ENCODE measurements at places on chromosomes 12 and 14.

GRCh38 chr14:93104961-93105360 is 10.8 kb downstream of the ITPK1 start:
- DNase-seq = no peak

DNA sequence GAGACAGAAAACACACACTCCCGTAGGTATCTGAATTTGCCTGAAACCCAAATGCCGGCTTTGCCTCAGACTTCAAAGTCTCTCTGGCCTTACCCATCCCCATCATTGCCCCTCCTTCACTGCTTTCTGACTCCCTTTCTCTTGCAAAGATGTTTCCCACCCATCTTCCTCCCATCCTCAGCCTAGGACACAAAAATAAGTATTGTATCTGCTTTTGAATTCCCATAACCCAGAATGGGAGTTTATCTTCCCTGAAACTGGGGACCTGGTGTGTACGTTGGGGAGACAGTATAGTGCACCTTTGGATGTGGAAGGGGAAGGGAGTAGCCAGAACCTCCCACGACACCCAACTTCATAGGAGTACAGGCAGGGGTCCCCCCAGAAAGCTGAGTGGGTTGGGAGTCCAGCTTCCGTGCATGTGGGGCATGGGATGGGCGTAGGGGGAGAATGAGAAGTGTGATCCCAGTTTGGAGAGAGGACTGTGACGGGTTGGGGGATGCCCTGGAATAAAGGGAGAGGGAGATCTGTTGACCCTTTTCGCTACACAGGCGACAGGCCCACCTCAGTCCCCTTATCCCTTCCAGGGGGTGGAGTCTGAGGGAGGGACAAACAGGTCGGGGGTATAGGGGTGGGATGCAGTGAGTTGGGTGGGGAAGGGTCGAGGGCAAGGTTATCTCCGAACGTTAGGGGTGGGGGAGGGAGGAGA is 488 bp upstream of the KIF5A start:
- no peak for DNase-seq

GRCh38 chr12:38930990-38931389 is 25.6 kb upstream of the CPNE8 start:
- no peak for DNase-seq

GRCh38 chr12:132044661-132045412 is 95.1 kb downstream of the EP400 start:
- DNase-seq = no peak

DNA sequence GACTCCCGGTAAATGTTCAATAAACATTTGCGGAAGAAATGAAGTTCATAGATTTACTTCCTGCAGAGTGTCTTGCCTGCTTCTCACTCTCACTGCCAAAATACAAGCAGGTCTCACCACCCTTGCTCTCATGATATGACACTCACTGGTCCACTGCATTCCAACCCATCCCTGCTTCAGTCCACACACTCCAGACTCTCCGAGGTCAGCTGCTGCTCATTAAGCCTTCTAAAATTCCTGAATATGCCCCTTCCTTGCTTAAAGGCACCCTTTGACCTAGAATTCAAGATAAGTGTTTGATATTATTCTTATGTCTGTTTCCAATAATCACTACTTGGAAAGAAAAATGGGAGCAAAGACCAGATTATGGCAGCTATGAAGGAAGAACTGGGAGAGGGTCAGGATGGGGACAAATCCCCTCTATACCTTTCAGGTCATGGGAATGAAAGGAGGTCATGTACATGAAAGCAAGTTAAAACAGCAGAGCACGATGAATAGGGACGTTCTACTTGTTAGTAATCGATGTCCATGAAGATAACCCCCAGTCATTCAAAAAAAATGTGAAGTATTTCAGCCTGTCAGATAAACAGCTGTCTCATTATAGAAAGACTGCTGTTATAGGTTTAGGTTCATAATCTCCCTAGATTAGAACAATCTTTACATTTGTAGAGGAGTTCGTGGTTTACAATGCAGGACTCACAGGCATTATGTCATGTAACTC is 10.5 kb upstream of the NID2 start:
- no peak for DNase-seq

DNA sequence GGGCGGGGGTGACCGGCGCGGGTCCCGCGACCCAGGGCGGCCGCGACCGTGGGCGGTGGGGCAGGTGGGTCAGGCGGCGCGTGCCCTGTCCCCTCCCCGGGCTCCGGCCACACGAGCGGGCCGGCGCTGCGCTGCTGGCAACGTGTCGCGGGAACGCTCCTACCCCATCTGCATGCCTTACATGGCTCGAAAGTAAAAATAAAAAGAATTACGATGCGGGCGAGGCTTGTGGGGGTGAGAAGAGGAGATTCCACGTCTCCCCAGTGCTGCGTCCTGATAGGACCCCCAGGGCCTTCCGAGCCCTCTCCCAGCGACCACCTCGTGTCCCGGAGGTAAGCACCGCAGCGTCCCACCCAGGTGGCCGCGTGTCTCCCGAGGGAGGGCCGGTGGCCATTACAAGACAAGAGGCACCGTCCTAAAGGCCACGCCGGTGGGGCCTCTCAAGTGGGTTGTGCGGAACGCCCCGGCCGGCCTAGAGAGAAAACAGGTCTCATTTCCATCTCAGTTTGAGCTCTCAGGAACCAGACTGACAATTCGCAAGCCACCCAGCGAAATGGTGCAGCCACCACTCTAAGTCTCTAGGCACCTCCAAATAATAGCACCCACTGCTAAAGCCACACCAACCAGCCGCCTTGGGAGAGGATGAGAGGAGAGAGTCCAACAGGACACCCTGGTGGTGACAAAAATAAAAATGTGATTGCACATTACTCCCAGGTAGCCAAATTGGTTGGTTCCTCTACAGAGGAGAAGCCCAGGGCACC is 612 bp upstream of the FOXN3 start:
- DNase-seq = no peak

- DNase-seq = no peak
Measured at GRCh38 chr12:4530982-4531586, 7.6 kb upstream of the RAD51AP1 start.

DNA sequence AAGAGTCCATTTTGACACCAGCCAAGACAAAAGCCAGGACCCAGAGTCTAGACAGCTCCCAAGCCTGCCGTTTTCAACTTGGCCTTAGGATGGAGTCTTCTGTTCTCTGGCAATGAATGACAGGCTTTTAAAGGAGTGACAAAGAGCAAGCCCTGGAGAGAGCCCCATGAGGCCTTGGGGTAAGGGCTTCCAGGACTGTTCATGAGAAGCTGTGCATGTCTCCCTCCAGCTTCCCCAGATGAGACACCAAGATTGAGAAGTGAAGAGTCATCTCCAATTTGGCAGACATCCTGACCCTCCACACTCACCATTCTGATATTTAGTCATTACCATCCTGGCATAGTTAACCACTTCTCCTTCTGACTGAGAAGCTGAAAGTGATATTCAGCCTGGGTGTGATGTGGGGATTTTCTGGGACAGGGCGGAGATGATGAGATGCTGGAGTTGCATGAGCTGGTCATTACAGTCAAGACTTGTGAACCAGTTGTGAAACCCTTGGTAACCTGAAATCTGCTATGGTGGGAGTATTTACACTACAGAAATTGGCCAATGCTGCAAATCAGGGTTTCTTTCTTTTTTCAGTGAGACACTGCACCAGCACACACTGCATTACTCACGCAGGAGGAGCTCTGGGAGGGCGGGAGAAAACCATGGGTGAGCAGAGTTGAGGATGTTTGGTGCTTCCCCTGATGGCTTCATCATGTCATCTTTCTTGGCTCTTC is 77.8 kb downstream of the VCPKMT start:
- DNase-seq = no peak

DNA sequence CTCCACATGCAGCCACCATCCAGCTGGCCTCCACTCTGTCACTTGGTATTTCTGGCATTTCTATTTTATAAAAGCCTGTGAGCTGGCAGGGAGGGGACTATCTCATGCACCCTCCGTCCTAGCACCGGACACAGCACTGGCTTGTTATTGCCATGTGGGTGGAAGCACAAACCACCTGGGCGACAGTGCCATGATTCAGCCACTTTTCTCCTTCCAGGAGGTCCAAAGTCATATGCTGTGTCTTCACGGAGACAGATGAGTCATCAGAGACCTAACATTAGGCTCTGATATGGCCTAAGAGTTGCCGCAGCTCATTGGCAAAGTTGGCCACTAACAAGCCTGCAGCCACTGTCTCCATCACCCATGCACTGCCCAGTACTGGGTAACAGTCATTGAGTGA is 1123.0 kb downstream of the VRK1 start:
- DNase-seq = no peak

DNA sequence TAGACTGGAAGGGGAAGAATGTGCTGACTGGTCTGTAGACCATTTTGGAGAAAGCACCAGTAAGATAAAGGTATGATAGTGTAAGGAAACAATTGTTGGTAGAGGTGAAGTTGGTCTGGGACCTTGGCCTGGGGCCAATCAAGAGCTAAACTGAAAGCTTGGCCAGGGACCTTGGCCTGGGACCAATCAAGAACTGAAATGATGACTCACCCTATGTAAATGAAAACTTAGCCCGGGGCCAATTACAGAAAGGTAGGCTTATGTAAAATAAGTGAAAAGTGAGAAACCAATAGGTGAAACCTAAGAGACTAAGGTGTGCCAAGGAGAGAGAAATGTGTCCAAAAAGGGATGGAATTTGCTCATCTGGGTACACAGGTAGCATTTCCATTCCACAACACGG is 776.0 kb downstream of the C12orf50 start:
- no peak for DNase-seq

DNA sequence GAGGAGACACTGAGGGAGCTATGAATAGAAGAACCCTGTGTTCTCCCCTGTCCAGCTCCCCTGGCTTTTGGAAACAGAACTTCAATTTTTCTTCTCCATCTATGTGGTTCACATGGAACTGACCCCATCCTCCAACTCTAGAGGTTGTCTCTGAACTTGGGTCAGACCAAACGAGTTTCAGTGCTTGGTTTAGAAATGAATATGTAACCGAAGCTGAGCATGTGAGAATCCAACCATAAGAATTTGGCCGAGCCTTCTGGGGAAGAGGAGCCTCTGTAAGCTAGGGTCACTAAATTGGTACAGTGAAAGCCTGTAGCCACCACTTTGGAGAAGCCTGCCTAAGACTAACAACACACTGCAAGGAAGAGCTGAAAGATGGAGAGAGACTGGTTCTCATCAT is 464.4 kb downstream of the ZFP36L1 start:
- DNase-seq = no peak

DNA sequence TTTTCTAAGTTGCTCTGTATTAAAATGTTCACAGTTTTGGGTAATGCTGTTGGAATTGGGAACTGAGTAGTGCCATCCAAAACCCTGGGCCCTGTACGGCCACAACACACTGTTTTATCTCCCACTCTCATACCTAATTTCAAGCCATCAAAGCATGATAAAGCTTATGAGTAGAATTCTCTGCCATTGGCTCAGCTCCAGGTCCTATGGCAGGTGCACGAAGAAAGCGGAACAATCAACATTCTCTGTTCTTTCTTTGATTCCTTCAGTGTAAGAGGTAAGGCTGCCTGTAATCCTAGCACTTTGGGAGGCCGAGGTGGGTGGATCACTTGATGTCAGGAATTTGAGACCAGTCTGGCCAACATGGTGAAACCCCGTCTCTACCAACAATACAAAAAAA is 394.9 kb downstream of the CCDC91 start:
- no peak for DNase-seq

DNA sequence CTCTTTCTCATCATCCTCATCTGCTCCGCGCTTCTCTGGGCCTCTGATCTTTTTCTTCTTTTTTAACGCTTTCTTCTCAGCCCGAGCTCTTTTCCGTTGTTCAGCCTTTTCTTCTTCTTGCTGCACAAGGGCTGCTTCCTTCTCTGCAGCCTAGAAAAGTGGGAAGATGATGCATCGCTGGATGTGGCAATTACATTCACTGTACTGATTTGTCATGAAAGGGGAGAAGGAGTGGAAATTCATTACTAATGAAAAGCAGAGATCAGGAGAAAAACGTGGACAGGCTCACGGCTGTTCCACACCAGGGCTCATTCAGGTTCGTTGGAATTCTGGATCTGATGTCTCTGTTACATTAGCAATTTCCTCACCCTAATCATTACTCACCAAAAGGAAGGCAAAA is 15.1 kb downstream of the FICD start:
- no peak for DNase-seq

GRCh38 chr14:61190341-61190740 is 90.8 kb downstream of the TMEM30B start:
- no peak for DNase-seq

GRCh38 chr14:104295681-104296387 is 157.4 kb downstream of the KIF26A start:
- DNase-seq = no peak

- DNase-seq = no peak
Measured at GRCh38 chr12:10725003-10725402, 1.9 kb upstream of the YBX3 start.

- DNase-seq = no peak
Measured at GRCh38 chr12:29224572-29224971, 75.5 kb downstream of the FAR2 start.

GRCh38 chr12:56520506-56520905 is 1.1 kb upstream of the RBMS2 start:
- no peak for DNase-seq

DNA sequence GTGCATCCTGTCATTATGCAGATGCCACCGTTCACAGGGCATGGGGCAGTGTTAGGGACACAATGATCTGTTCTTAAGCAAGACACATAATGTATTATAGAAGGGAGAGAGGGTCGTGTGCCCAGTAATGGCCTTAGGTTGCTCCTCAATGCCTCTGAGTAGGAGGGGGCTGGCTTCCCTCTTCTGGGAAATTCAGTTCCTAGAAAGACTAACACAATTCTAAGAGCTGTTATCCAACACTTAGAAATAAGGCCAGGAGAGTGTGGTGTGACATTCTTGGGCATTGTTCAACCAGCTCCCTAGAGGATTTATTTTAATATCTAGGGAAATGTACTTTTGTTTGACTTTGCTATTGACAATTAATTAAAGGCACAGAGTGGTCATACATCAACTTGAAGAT is 118.5 kb downstream of the ADCK1 start:
- no peak for DNase-seq

DNA sequence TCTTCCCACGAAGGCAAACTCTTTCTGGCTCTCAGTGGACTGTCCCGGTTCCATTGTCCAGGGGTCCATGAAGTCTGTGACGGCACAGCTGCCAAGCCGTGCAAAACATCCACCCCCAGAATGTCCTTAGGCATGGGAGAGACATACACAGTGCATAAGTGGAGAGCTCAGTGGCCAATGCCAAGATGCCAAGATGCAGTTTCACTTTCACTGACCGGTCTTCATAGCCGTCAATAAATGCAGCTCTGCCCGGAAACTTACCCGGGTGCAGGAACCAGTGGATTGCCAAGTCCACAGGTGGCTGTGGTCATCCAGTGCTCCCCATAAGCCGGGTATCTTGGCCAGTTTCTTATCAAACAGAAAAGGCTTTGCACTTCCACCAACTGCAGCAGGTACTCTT is 162.3 kb downstream of the PTCSC3 start:
- DNase-seq = no peak

DNA sequence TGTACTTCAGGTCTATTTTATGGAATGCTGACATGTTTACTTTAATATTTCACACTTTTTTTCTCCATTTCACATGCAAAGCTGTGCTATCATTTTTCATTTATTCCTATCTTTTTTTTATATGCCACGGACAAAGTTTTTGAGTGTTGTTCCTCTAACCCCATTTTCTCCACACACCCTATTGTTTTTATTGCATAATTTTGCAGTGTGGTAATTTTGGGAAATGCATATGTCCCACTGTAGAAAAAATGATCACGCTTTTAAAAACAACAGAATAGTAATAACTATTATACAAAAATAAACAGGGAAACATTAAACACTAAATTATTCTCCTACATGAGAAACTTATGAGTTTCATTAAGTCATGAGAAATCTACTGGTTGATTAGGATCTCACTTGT is 14.2 kb downstream of the ZFC3H1 start:
- DNase-seq = no peak

- no peak for DNase-seq
Measured at GRCh38 chr12:104457746-104458693, 1.3 kb downstream of the CHST11 start.

GRCh38 chr12:75848961-75849360 is 182.6 kb downstream of the PHLDA1 start:
- DNase-seq = no peak
